MM.1S (cell line): ENCODE measurements at places on chromosomes 12 and 14.
A peak's percentile ranks its signal among the peaks of the same experiment; 100 is the strongest.

- DNase-seq = no peak
These were observed 16.3 kb upstream of the MLEC start for GRCh38 chr12:120670667-120671066.

DNA sequence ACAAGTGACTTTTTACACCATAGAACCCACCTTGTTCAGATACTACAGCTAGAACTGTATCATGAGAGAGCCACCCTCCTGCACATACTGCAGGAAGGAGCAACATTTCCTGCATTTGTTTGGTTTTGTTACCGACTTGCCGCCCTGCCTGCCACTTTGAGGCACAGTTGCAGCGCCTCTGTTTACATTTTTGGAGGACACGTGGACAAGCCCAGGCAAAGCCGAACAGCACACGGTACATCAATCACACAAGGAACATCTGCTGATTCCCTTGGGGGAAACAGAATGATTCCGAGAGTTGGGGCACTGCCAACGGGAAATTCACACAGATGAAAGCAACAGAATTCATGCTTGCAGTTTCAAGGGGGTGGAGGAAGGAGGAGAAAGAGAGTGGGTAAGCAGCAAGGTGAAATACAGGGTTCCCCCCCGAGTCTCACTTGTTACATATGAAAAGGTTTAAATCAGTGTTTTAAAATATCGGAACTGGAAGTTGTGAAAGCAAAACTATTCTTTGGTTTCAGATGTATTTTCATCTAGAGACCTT, 110.7 kb downstream of the BTG1 start:
- DNase-seq = peak; percentile 76

DNA sequence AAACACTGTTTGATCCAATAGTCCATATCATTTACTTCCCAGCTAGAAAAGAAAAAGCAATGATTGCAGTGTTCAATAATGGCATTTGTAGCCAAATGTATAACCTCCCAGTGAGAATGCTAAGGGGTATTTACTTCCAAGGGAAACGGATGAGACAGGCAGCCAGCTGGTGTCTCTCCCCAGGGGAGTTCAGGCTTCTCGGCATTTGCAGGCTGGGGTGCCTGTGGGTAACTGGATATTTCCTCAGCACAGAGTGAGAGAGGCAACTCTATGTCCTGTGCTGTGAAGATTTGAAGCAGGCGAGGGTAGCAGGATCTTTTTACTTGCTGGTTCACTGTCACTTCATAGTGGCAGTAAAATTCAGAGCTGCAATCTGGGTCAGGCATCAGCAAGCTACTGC, 1455.6 kb upstream of the TMEM132C start:
- DNase-seq = no peak

GRCh38 chr14:93464271-93464670, 33.5 kb downstream of the UNC79 start:
- no peak for DNase-seq

- peak; percentile 76 for DNase-seq
These were observed 55.3 kb downstream of the RIN3 start for GRCh38 chr14:92568621-92569479.

GRCh38 chr12:52473768-52474167, at the start of gene KRT6C:
Gene KRT6C (minus strand): TSS chr12:52473805. CDS start chr12:52473737, 68 bp downstream.
- DNase-seq = no peak

GRCh38 chr14:105864651-105865265, 338.4 kb downstream of the TMEM121 start:
- DNase-seq = no peak

DNA sequence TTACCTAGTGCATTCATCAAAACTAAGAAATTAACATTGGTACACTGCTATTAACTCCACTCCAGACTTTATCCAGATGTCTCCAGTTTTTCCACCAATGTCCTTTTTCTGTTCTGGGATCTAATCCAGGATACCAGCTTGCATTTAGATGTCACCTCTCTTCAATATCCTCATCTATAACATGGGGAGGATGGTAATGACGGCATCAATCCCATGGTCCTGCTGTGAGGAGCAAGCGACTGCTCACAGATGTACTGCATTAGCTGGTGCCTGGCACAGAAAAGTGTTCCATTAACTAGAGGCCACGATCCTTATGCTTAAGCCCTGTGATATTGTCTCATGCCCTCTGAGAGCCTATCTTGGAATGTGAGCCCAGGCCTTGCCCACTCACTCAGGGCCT, 53.8 kb downstream of the CALM1 start:
- DNase-seq = no peak

- DNase-seq = no peak
These were observed 11.4 kb downstream of the APAF1 start for GRCh38 chr12:98656289-98657101.

DNA sequence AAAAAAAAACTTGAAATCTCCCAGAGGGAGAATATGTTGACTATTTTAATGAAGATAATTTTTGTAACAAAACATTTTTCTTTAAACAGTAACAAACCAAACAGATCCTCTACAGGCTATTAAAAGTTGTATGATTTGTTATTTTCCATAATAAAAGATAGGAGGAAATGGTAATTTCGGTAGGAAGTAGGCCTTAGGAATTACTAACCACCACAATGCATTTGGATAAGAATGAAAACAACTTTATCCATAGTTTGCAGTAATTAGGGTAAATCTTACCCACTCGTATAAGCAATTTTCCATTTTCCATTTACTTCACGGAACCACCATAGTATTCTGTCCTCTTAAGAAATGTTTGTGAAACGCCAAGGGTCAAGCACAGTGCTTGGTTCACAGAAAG, 6.0 kb downstream of the USP44 start:
- no peak for DNase-seq

DNA sequence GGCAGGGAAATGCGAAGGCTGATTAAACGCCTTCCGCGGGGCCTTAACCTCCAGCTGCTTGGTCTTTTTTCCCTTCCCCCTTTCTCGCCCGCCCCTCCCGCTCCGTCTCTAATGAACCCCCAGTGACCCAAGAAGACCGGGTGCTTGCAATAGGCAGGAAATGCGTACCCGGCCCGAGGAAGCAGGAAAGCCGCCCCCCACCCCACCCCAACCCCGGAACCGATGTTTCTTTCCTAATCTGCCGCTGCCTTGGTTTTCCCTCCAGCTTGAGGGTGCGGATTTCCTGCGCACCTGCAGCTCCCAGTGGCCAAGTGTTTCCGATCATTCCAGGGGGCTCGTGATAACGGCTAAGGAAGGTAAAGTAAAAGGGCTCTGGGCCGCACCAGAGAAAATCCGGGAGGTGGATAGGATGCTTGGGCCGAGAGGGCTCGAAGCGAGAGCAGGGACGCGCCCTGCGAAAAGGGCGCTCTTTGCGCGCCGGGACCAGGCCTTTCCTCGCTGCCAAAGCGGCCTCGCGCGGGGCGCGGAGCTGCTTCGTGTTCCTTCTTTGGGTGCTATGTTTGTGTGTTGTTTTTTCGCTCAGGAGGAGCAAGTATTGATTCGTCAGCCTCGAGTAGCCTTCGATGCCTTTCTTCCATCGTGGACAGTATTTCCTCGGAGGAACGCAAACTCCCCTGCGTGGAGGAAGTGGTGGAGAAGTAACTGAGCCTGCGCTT, 983 bp downstream of the MYF6 start:
- no peak for DNase-seq

- DNase-seq = no peak
These were observed 25.7 kb upstream of the PLD4 start for GRCh38 chr14:104898870-104899510.

DNA sequence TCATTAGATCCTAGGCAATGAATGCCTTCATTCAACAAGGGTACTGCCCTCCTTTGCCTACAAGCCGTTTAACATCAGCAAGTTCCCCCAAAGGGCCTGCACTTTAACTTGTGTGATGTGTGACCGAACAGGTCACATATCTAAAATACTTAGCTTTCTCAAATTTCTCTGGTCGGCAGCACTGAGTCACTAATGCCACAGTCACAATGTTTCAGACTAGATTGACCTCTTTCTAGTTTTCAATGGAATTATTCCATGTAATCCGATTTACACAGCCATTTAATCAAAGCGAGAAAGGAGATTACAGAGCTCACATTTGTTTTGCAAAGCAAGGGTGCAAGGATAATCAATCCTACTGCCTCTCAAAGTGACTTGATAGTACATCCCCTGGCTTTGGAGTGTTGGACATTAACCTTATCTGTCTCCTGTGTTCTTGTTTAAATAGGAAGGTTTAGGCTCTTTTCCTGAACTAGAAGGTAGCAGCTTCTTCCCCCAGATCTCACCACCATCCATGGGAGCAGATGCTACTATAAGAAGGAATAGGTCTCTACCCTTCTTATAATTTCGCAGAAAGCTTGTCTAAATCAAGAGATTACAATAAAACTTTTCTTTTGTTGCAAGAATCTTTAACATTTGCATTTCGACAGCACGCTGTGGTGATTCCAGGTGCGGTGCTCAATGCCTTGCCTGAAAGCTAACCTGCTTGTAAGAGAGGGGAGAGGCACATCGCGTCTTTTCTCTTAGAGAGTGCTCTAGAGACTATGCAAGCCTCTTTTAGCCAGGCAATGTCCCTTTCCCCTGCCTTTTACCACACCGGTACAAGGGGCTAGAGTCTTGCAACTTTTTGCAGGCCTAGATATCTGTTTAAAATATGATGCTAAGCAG, 1.8 kb downstream of the KITLG start:
- DNase-seq = no peak

DNA sequence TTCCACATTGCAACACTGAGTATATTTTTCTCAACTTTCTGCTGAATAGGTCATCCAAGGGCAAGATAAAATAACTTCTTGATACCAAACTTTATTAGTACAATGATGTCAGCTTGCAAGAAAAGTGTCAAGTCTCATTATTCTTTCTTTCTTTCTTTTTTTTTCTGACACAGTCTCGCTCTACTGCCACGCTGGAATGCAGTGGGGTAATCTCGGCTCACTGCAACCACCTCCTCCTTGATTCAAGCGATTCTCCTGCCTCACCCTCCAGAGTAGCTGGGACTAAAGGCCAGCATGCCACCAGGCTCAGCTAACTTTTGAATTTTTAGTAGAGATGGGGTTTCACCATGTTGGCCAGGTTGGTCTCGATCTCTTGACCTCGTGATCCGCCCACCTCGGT, 523.4 kb downstream of the FSCB start:
- DNase-seq = no peak

DNA sequence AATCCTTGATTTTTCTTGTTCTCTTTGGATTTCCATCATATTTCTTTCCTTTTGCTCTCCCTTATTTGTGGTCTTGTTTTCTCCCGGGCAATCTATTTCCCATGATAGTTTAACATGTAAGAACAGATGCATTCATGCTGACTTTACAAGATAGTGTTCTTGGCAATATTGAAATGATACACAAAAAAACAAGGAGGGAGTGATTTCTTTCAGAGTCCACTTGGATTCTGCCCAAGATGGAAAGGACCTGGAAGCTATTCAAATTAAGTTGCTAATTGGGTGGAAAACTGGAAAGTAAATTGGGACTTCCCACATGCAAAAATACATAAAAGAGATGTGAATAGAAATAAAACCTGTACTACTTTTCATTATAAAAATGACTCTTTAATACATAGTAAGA, 14.4 kb upstream of the YARS2 start:
- no peak for DNase-seq

- peak; percentile 46 for DNase-seq
These were observed 133.7 kb downstream of the AEBP2 start for GRCh38 chr12:19572920-19573558.

- DNase-seq = no peak
These were observed 7.1 kb upstream of the SNRPF start for GRCh38 chr12:95851606-95852005.

DNA sequence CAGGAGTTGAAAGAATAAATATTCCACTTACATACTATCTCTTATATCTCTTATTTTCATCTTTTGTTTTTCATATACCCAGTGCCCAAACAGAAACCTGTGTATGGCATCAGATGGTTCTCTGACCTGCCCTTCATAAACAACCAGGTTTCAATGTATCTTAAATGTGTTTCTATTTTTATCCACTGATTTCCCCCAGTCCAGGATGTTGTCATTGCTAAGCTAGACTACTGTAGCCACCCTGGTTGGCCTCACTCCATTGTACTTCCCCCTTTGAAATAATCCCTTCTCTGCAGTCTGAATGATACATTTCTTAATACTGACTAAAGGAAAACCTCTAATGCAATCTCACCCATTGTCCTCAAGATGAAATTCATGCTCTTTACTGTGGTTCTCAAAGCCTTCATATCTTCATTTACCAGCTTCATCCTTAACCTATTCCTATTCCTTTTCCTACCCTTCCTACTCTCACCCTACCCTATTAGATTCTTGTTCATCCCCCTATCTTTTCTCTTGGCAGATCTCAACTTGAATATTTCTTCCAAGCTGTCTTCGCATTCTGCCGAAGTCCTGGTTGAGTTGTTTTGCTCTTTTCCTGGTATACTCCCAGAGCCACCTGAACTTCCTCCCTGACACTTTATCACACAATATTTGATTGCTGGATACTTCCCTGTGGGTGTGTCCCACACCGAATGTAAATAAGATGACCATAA, 312.4 kb downstream of the FOXG1 start:
- peak; percentile 66 for DNase-seq

- peak; percentile 62 for DNase-seq
These were observed 25.0 kb downstream of the HIP1R start for GRCh38 chr12:122860040-122860853.

GRCh38 chr14:66824251-66824650, 316.3 kb downstream of the GPHN start:
- no peak for DNase-seq

DNA sequence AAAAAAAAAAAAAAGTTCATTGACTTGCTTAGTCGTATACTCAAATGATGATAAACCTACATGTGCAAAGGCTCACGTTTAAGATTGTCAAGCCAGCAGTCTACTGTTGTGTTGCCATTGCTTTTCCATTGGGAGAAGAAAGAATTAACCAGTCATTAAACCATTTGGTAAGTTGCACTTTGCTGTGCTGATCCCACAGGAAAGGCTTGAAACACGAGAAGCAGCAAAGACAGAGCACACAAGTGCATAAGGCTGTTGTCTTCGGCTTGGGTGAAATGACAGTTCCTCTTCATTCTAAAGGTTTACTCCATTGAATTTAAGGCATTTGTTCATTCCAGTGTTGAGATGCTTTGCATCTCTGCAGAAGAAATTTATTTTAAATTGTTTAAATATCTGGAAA, 50.1 kb downstream of the ZC3H14 start:
- no peak for DNase-seq

- no peak for DNase-seq
These were observed 46.2 kb upstream of the TUNAR start for GRCh38 chr14:95830386-95830785.

GRCh38 chr12:71060426-71060825, 97.4 kb downstream of the TSPAN8 start:
- DNase-seq = no peak

DNA sequence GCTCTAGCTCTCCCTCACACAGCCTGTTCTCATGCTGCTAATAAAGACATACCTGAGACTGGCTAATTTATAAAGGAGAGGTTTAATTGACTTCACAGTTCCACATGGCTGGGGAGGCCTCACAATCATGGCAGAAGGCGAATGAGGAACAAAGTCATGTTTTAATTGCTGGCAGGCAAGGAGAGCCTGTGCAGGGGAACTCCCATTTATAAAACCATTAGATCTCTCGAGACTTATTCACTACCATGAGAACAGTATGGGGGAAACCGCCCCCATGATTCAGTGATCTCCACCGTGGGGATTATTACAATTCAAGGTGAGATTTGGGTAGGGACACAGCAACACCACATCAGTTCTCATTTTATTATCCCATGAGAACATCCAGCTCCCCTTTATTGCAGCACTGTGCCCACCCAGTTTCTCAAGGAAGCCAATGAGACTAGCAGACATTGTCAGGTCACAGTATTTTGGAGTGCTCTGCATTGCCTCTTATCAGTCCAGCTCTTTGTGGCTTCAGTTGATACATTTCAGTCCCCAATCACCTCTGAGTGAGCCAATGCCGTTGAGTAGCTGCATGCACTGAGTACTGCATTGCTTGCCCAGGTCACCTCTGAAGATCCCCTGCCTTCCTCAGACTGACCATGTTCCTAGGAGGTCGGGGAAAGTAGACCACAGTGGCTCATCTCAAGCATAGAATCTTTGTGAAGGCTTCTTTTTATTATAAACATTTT, 131.2 kb downstream of the CRADD start:
- DNase-seq = no peak
